Keratinocyte (primary cell): ENCODE measurements at places on chromosomes 4 and X. TPM values are rescaled to one million over a fixed set of nuclear protein-coding genes. Genes with fewer than 3 reads are reported as not detected.

The CTAG1B gene
- not detected in 3 replicates for polyA plus RNA-seq

GRCh38 chr4:129208481-129208880, 112.5 kb downstream of the C4orf33 start:
- no peak for DNase-seq

GRCh38 chr4:1991596-1992434, 17.0 kb downstream of the NELFA start:
- DNase-seq = no peak

DNA sequence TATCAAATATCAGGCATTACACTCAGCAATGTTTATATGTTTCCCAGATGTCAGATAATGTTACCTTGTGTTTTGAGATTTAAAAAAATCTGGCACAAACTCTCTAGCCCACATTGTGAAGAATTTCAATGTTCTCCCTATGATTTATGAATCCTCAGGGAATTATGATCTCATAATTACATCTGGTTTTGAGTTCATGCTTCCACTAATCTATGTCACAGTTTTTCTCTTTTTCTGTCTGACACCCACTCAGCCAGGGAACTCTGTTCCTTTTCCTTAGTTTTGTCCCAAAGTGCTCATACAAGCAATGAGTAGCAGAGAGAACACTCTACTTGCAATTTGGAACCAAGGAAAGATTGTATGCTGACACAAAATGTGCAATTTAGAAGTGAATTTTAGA, 212.1 kb upstream of the POF1B start:
- DNase-seq = no peak

- no peak for DNase-seq
Observed at GRCh38 chrX:25204182-25204581, 188.4 kb upstream of the ARX start.

GRCh38 chr4:66640233-66640990, 904.9 kb downstream of the CENPC start:
- DNase-seq = no peak
